Inflammatory macrophage treated with lipopolysaccharide for 1 hour (primary cell): ENCODE measurements at places on chromosomes 7 and 10.

DNA sequence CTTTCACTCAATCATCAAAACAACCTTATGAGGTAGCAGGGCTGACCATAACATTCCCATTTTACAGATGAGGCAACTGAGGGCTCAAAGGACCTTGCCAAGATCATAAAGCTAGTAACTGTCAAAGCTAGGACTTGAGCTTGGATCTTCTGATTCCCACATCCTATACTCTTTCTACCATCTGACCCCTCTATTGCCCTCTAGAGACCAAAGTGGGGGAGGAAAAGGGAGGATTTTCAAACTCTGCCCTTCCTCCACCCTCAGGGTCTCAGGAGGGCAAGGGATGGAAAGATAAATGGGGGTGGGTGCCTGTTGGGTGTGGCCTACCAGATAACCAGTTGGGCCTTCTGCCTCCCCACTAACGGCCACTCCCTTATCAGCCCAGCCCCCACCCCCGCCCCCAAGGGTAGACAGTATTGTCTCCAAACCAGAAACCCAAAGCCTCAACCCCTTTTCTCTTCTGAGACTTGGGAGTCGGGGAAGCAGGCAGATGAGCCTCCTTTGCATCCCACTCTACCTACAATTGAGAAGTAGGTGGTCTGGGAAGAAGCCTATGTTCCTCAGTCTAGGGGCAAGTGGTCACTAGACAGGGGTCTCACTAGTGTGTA lies 7.9 kb downstream of the LDB1 start:
- DNase-seq = no peak

GRCh38 chr10:34504534-34504933 lies 310.6 kb downstream of the PARD3 start:
- no peak for DNase-seq

DNA sequence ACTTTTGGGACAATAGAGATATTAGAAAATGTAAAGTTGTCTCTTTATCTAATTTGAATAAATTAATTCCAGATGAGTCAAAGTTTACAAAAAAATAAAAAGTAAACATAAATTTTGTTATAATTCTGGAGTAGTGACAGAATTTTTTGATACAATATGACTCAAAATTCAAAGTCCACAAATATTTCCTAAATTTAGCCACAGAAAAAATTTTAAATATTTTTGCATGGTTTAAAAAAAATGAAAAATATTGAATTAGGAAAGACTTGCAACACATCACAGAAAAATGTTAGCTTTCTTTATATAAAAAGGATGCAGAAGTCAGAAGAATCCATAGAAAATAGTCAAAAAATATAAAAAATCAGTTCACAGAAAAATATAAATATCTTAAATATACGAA lies 117.7 kb downstream of the ARHGAP21 start:
- DNase-seq = no peak

DNA sequence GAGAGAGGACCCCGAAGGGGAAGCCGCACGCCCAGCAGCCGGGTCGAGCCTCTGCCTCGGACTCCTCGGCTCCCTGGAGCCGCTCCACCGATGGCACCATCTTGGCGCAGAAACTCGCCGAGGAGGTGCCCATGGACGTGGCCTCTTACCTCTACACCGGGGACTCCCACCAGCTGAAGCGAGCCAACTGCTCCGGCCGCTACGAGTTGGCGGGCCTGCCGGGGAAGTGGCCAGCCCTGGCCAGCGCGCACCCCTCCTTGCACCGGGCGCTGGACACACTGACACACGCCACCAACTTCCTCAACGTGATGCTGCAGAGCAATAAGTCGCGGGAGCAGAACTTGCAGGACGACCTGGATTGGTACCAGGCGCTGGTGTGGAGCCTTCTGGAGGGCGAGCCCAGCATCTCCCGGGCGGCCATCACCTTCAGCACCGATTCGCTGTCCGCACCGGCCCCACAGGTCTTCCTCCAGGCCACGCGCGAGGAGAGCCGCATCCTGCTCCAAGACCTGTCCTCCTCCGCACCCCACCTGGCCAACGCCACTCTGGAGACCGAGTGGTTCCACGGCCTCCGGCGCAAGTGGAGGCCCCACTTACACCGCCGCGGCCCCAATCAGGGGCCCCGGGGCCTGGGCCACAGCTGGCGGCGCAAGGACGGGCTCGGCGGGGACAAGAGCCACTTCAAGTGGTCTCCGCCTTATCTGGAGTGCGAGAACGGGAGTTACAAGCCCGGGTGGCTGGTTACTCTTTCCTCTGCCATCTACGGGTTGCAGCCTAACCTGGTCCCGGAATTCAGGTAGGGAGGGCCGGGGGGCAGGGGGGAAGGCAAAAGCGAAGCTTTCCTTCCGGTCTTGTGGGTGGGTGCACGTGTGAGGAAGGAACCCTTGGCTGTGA lies 973 bp downstream of the GPR158 start:
- no peak for DNase-seq

- peak; percentile 71 for DNase-seq
Observed at GRCh38 chr10:93379731-93380575, 102.2 kb downstream of the MYOF start.

GRCh38 chr10:60525716-60526585 lies 136.3 kb upstream of the ANK3 start:
- no peak for DNase-seq

GRCh38 chr7:156492170-156492569 lies 148.4 kb upstream of the RNF32 start:
- no peak for DNase-seq

DNA sequence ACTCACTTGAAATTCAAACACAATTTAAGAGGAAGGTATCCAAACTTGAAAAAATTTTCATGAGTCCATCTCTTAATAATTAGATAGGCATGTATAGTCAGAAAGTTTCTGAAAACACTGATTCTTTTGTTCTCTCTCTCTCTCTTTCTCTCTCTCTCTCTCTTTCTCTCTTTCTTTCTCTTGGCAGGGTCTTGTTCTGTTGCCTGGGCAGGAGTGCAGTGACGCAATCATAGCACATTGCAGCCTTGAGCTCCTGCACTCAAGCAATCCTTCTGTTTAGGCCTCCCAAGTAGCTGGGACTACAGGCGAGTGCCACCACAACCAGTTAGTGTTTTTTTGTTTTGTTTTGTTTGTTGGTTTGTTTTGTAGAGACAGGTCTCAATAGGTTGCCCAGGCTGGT lies 59.3 kb downstream of the PRTFDC1 start:
- DNase-seq = no peak

GRCh38 chr7:91468256-91468655 lies 204.0 kb downstream of the FZD1 start:
- no peak for DNase-seq

DNA sequence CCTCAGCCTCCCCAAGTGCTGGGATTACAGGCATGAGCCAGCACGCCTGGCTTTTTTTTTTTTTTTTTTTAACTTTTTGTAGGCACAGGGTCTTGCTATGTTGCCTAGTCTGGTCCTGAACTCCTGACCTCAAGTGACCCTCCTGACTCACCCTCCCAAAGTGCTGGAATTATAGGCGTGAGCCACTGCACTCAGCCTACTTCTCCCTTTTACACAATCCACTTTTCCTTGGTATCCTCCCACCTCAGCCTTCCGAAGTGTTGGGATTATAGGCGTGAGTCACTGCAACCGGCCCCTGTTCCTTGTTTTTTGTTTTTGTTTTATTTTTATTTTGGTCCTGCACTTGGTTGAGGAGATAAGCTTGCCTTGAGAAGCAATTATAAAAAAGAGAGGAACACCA lies 75.9 kb upstream of the KMT2C start:
- DNase-seq = peak; percentile 42

- no peak for DNase-seq
Observed at GRCh38 chr7:75688200-75689136, 50.3 kb downstream of the HIP1 start.

GRCh38 chr10:30736685-30737232 lies 107.2 kb upstream of the LYZL2 start:
- DNase-seq = peak; percentile 38

DNA sequence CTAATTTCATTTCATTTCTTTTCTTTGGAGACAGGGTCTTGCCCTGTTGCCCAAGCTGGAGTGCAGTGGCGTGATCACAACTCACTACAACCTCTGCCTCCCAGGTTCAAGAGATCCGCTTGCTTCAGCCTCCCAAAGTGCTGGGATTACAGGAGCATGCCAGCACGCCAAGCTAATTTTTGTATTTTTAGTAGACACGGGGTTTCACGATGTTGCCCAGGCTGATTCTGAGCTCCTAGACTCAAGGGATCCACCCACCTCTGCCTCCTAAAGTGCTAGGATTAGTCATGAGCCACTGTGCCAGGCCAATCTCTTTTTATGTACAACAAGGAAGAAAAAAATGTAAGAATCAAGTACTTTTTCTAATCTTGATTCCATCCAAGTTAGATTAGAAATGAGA lies 10.7 kb upstream of the KMT2E start:
- no peak for DNase-seq

- peak; percentile 4 for DNase-seq
Observed at GRCh38 chr10:24383681-24384106, 174.8 kb downstream of the KIAA1217 start.

- no peak for DNase-seq
Observed at GRCh38 chr7:116779931-116780330, 82.5 kb upstream of the CAPZA2 start.

GRCh38 chr10:54282012-54282411 lies 519.0 kb downstream of the PCDH15 start:
- no peak for DNase-seq

DNA sequence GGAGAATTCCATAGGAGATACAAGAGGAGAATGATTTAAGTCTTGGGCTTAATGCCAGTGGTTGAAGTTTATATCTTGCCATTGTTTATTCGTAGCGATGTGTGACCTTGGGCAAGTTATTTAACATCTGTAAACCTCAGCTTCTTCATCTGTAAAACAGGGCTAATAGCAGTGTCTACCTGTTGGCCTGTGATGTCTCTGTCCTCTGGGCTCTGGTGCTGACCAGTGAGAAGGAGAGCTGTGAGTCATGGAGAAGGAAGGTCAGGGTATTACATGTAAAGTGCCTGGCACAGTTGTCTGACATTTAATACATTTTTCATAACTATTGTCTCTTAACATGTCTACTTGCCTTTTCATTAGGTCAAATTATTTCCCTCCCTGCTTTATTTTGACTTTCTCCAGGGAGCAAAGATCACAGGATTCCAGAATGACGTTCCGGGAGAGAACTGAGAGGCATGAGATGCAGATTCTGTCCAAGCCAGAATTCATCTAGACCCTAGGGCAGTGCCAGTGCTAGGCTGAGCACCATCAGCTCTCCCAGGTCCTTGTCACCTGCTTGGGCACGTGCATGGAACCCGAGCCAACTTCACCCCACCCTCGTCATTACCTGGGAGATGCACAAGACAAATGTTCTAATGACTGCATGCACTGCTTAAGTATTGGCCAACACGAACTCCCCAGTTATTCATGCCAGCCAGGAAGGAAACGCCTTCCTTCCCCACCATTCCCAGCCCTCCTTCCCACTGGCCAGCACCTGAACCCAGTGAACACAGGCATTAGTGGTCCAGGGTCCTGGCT lies 187.9 kb downstream of the DPY19L1 start:
- no peak for DNase-seq

DNA sequence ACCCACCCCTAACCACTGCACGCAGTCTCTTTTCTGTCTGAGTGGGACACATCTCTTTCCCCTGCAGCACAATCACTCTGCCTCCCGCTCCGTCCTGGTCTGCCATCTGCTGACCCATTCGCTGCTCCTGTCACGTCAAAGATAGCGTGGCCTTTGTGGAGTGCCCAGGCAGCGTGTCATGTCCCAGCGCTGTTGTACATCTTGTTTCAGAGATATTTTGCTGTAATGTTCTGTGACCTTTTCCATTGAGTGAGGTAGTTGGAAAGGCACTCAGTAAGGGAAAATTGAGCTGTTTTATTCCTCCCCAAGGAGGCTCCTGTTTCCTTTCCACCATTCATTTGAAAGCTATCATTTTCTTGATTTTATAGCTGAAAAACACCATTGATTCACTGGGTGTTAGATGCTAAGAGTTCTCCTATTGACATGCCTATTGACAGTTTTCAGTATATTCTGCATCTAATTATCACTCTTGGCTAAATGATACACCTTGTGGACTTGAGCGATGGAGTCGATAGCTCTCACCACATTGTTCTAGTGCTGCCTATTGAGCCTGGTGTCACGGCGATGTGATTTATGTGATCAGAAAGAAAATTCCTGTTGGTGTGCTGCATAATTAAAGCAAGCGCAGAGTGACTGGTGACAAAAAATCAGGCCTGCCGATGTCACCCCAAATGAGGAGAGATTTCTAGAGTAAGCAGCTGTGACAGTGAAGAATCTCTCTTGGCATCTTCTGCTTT lies 372.6 kb downstream of the LRMDA start:
- no peak for DNase-seq

- DNase-seq = no peak
Observed at GRCh38 chr10:34528320-34528719, 286.8 kb downstream of the PARD3 start.

GRCh38 chr7:27198871-27199801 lies 755 bp downstream of the HOXA13 start:
- DNase-seq = no peak

DNA sequence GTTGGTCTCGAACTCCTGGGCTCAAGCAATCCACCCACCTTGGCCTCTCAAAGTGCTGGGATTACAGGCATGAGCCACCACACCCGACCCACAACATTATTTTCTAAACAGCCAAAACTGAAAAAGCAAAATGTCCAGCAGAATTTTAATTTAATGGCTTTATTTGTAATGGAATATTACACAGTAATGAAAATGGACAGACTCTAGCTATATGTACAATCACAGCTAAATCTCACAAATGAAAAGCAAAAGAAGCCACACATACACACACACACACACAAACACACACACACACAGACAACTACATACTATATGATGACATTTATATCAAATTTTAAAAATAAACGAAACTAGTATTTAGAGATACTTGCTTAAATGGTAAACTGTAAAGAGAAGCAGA lies 18.7 kb downstream of the ARHGAP19 start:
- DNase-seq = no peak

GRCh38 chr7:51326656-51327286 lies 10.2 kb upstream of the COBL start:
- no peak for DNase-seq

GRCh38 chr7:85175217-85175616 lies 11.6 kb downstream of the SEMA3D start:
- no peak for DNase-seq

DNA sequence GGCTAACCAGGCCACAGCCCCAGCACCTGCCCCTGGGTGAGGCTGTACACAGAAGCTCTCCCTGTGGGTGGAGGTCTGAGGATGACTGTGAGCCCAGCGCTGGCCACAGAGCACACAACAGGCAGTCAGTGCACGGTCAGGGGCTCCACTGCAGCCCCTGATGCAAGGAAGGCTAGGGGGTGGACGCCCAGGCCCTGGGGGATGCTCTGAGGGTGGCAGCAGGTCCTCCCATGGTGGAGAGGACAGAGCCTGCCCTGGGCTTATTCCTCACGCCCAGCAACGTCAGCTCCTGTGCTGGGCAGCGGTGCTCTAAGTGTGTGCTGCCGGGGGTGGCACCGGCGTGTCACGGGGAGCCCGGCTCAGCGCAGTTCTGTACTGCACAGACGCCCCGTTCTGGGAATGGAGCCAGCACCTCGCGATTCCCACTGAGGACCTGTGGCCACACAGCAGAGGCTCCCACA lies 223.2 kb downstream of the MAD1L1 start:
- DNase-seq = no peak

DNA sequence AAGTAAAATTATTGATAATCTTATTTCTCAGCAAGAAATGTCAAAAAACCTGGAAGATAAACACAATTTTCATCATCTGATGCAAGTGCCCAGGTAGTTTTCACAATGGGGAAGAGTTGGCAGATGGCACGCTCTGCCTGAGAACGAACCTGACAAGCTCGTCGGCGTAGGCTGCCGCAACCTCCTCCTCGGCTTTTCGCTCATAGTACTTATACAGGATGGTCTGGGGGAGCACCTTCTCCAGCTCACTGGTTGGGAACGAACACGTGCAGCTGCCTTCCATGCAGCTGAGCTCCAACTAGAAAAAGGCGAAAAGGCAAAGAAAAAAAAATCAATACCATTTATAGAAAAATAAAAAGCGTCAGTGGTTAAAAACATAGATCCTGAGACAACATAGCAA lies 68.9 kb downstream of the RNF216 start:
- no peak for DNase-seq
